CD4-positive, alpha-beta T cell treated with Interleukin-17A for 1 hour (primary cell): ENCODE measurements at places on chromosomes 5 and 9.

- no peak for DNase-seq
Measured at GRCh38 chr9:131899296-131900228, 159.7 kb upstream of the RAPGEF1 start.

GRCh38 chr5:159290741-159291140, 27.7 kb downstream of the UBLCP1 start:
- no peak for DNase-seq

- DNase-seq = no peak
Measured at GRCh38 chr9:95273369-95274022, 44.0 kb downstream of the FANCC start.

GRCh38 chr5:156182174-156182967, 144.6 kb upstream of the SGCD start:
- no peak for DNase-seq
